Heart left ventricle (tissue), 16 donors: ENCODE measurements at places on chromosomes 16 and 17. TPM values are rescaled to one million over a fixed set of nuclear protein-coding genes. Genes with fewer than 3 reads are reported as not detected.

- no peak for DNase-seq
Observed at GRCh38 chr17:75667825-75668224, 687 bp downstream of the SAP30BP start.

DNA sequence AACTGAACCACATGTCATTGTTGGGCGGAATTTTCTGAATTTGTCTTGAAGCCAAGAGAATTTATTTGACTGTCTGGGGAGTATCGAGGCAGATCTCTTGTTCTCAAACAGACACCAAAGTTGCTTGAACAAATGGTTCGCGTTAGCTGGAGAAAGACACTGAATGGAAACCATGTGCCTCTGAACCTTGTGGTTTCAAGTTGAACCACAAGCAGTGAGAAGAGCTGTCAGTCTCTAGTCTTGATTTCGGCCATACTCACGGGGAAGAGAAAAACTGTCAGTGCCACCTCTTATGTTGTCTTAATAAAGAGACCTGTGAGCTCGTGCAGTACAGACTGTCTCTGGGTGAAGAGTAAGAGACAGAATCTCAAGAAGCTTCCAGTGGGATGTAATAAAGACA lies 886.5 kb upstream of the SOX9 start:
- no peak for DNase-seq

- DNase-seq: no peak
Observed at GRCh38 chr17:15287538-15288267, 22.6 kb upstream of the PMP22 start.

GRCh38 chr16:47732523-47733111 lies 271.5 kb downstream of the PHKB start:
- no peak for DNase-seq

DNA sequence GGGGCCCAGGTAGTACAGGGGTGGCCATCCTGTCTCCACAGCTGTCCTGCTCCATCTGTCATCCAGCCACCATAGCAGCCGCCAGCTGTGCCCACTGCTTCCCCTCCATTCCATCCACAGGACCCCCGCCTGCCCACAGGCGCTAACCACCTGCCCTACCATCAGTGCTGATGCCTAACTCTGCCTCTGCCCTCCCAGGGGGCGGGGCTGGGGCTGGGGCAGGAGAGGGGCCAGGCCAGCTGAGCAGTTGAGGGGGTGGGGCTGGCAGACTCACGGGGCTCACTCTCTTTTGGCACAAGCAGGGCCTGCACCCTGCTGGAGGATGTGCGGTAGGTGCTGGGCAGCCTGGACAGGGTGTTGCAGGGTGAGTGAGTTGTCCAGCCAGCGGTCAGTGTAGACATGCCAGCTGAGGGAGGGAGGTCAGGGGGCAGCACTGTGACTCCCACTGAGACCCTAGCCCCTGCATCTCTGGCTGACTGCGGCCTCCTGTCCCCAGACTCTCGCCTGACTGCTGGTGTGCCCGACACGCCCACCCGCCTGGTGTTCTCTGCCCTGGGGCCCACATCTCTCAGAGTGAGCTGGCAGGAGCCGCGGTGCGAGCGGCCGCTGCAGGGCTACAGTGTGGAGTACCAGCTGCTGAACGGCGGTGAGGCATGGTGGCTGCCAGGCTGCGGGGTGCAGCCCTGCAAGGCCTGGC lies 9.6 kb downstream of the GALK1 start:
- no peak for DNase-seq

DNA sequence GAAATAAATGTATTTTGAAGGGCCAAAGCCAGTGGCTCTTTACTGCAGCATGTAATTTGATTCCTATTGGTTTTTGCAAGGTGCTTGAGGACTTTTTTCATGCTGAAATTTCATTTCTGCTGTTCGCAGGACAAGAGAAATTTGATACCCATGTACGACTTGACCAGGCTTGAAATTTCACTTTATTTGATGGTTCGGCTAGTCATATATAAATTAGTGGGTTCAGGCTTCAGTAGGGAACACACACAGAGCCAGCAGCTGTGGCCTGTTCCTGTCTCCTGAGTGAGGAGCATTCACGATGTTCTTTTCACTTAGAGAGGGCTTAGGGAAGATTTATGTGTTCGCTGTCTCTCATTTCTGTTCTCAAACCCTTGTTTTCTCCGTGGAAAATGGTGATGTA lies 258.4 kb upstream of the CACNG5 start:
- DNase-seq: no peak

DNA sequence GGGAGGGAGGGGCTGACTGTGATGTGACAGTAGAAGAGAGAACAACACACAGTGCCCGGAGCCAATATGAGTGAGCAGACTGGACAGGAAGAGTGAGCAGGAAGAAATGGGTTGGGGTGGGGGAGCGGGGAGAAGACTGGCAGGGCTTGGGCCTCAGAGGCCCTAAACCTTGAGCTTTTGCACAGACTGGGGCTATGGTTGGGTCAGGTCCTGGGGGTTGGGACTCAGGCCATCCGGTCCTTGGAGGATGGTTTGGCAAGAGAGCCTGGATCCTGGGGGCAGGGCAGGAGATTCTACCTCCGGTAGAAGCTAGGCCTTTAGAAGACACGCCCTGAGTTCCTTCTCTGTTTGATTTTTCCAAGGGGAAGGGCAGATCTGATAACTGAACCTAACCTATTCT lies 1.1 kb downstream of the CAMTA2 start:
- DNase-seq: no peak

IRX5 gene
- total RNA-seq: 9.9 TPM

HCRT gene
- total RNA-seq: not detected

- DNase-seq: no peak
Observed at GRCh38 chr17:29090750-29091605, 48.0 kb downstream of the PIPOX start.

DNA sequence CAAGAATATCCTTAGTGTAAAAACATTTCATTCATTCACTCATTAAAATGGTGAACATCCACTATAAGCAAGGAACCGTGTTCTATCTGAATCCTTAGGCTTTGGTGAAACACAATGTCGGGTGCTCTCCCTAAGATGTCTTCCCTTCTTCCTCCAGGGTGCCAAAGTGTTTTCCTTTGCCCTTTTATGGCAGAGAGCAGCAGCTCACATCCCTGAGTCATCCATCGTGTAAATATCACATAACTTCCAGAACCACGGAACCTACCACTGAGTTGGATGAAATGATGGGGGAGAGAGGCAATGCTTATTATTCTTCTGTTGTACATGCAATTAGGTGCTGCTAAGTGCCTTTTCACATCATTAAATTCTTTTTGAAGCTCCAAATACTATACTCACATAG lies 50.2 kb downstream of the DNAH3 start:
- no peak for DNase-seq

PRSS33 gene
- not detected for total RNA-seq

- DNase-seq: peak; percentile 56
Observed at GRCh38 chr16:58409316-58409973, 17.2 kb downstream of the GINS3 start.
